K562 (cell line): ENCODE measurements at places on chromosomes 1 and 21.

GRCh38 chr1:155120253-155120652, 7.4 kb upstream of the EFNA1 start:
- peak; percentile 56 for DNase-seq

DNA sequence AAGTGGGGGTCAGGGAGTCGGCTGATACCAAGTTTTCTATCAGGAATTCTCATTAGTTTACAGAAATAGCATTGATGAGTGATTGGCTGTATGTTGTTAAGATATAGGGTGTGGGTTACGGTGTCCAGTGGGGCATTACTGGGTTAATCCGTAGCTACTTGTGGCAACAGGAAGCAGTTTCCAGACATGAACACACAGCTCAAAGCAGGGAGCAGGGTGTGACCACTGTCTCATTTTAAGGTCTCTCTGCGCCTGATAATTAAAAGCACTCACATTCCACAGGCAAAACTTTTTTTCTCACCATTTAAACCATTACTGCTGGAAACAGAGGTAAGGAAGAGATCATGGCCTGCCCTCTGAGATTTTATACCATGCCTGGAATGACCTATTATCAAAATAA, 114.9 kb downstream of the SIK1 start:
- no peak for DNase-seq

DNA sequence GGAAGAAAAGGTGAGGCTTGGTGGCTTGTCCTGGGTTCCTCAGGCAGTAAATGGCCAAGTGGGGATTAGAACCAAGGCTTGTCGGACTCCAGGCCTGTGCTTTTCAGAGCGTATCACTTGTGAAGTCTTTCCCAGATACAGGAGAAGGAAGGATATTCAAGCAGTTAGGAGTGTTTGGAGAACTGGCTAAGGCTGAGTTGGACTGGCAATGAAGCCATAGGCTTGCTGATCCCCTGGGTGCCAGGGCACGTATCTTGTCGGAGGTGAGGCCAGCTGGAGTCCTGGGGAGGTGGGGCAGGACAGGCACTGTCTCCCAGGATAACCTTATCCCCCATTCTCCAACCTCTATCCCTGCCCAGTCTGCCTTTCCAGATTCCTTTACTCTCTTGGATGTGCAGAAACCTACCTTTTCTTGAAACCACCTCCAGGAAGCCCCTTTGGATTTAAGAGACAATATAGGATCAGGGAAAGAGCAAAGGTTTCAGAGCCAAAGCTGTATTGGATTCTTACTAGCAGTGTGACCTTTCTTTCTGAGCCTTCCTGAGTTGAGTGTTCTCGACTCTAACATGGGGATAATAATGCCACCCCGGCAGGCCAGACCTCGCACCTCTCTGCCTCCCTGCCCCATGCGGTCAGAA, 18.2 kb downstream of the WNT4 start:
- DNase-seq, result no peak

DNA sequence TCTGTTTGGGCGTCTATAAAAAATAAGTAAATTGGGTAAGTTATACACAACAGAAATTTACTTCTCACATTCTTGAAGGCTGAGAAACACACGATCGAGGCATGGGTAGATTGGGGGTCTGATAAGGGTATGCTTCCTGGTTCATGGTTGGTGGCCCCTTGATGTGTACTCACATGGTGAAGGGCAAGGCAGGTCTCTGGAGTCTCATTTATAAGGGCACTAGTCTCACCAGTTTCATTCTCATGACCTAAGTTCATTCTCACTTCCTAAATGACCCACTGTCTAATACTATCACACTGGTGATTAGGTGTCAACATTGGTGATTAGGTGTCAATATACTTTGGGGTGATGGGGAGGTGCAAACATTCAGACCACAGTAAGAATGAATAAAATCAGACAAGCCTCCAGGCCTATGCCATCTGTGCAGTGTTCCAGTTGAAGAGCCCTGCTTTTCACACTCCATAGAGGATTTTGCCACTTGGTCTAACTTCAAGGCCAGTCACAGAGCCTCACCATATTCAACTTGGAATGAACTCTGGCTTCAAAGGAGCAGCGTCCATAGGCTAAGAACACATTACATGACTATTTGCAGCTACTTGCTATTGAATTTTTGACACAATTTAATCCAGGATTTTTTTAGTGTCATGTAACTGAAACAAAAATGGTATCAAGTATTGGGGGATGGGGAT, 2.5 kb upstream of the GBP4 start:
- DNase-seq, result no peak

- DNase-seq, result no peak
These were observed 1.4 kb downstream of the MACF1 start for GRCh38 chr1:39205781-39206464.

- DNase-seq, result no peak
These were observed 15.9 kb upstream of the NUAK2 start for GRCh38 chr1:205337481-205337880.

DNA sequence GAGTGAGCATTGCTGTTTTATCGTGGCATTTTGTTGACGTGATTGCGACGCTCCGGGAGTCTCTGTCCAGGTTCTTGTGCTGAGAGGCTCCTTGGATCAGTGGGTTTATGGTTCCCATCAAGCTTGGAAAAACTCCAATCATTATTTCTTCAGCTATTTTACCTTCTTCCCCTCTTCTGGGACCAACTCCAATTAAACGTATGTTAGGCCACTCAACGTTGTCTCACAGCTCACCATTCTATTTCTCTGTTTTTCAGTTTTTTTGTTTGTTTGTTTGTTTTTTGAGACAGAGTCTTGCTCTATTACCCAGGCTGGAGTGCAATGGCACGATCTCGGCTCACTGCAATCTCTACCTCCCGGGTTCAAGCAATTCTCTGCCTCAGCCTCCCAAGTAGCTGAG, 8.0 kb downstream of the HES4 start:
- DNase-seq, result no peak

GRCh38 chr1:33327587-33328325, 6.9 kb upstream of the A3GALT2 start:
- DNase-seq, result no peak

- no peak for DNase-seq
These were observed 458 bp upstream of the KRTAP10-4 start for GRCh38 chr21:44572959-44573583.

DNA sequence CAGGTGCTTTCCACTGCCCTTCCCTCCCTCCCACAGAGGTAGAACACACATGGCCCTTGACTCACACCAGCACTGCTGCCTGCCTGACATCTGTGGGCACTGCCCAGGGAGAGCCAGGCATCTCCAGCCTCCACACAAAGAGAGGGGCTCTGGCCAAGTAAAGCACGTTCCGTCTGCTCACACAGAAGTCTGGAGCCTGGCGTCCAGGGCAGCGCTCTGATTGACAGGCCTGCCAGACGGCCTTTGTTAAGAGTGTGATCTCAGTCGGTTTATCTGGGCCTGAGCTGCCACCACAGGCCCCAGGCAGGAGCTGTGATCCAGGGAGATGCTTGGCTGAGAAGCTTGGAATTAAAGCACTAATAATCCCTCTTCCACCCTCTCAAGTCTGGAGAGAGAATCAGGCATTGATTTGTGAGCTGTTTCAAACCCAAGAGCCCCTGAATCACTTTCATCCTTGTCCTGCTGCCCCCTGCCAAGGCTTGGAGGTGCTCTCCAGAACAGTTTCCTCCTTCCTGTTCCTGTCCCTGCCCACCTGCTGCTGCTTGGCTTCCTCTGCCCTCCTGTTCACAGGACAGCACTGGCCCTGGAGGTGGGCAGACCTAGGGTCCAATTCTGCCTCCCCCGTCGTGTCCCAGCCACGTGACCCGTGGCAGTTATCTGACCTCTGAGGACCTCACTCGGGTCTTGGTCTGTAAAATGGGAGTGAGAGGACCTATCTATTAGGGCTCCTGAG, 3.7 kb downstream of the DMRTB1 start:
- DNase-seq, result no peak

- DNase-seq, result no peak
These were observed 5.2 kb downstream of the OLIG1 start for GRCh38 chr21:33075128-33075527.

- DNase-seq, result no peak
These were observed 28.3 kb downstream of the TMPRSS2 start for GRCh38 chr21:41479686-41480085.

DNA sequence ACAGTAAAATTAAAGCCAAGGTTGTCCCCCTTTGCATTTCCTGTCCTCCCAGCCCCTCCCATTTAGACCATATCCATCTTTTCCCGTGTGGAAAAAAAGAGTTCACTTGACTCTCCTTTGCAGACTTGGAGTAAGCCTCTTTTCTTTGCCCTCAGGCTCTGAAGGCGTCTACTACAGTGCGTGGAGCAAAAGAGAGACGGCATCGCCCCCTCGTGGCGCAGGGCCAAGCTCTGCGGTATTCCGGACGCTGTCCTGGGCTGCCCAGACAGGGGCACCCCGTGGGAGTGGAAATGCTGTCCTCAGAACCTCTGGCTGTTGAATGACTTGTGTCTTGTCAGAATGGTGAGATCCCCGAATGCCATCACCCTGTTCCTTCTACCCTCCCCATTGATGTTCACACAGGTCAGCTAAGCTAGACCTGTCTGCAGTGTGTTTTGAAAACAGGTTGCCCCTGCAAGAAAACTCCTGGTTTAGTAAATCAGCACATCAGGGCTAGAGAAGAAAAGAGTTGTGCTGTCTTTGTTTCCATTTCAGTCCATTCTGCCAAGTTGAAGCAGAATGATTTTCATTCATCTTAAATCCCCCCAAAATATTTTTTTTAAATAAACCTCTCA, 12.3 kb upstream of the GJA8 start:
- peak; percentile 64 for DNase-seq

GRCh38 chr1:222048094-222048595, 306.3 kb upstream of the DUSP10 start:
- no peak for DNase-seq

DNA sequence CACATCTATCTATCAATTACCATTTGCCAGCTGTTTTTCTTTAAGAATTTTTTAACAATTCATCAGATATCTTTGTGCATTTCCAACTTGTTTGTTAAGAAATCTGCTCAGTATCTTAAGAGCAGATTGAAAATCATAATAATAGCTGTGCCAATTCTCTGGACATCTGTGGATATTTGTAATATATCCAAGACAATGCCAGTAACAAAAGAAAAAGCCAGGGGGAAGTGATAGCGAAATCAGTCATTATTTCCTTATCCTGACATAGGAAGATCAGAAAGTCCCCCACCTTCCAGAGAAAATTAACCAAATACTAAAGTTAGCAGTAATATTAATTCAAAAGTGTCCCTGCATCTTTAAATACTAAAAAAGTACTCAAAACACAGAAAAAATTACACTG, 217.1 kb downstream of the RERE start:
- DNase-seq, result no peak

DNA sequence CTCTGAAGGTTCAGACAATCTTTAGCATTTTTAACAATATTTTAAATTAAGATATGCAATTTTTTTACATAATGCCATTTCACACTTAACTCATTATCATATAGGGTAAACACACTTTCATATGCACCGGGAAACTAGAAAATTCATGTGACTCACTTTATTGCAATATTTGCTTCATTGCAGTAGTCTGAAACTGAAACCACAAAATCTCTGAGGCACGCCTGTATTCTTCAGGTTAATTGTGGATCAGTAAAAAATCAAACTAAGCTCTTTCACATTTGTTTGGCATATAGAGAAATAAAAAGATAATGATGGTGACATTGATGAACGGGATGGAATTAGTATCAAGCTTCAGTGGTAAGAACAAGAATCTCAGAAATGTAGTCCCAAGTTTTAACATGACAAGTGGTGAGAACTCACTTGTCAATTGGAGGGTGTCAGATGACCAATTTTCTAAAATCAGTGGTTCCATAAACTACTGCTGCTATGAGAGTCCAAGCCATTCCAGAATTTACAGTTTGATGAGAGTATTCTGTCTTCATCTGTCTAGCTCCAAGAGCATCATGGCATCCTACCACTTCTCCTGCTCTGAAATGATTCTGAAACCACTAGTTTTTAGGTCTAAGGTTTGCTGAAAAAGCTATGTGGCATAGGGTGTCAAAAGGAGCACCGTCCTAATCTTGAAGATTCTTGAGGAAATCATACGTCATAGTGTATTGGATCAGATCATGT, 281.0 kb downstream of the PTPRC start:
- no peak for DNase-seq

DNA sequence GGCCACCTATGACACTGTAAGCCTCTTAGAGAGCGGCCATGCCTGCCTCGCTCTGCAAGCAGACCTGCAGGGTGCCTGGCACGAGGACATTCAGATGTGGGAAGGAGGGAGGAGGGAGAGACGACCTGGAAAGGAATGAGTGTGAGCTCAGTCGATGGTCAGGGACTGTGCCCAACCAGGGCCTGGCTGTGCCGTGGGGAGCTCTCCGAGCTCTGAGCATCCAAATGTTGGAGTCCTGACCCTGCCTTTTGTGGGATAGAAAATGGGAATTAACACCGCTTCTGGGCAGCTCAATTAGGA, 7.3 kb downstream of the CSTB start:
- DNase-seq, result no peak

GRCh38 chr1:101260556-101261350, 23.9 kb downstream of the S1PR1 start:
- DNase-seq, result no peak

GRCh38 chr1:248015803-248016202, 2.3 kb downstream of the OR2L5 start:
- no peak for DNase-seq

- no peak for DNase-seq
These were observed 52.8 kb downstream of the TENT5C start for GRCh38 chr1:117658676-117659075.

GRCh38 chr1:60911966-60912697, 170.2 kb upstream of the NFIA start:
- DNase-seq, result no peak

- no peak for DNase-seq
These were observed 105.2 kb downstream of the NFIA start for GRCh38 chr1:61187352-61188086.

GRCh38 chr1:232223183-232223708, 406.7 kb downstream of the SIPA1L2 start:
- DNase-seq, result no peak

- no peak for DNase-seq
These were observed 6.1 kb downstream of the CD101 start for GRCh38 chr1:117007719-117008013.

DNA sequence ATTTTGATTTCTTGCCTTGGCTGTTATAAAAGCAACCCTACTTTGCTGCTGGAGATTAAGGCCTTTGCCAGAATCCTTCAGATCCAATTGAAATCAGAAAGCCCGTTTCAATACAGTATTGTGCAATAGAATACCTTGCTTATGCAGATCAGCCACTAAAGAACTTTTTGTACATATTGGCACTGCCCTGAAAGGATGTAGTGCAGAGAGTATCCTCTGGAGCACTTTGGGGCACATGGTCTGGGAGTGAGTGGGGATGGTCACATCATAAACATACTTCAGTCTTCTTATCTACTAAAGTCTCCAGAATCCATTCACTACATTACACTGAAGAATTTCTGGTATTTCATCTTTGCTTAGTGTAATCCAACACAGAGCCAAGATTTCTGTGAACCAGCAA, 189.0 kb downstream of the CENPF start:
- no peak for DNase-seq

DNA sequence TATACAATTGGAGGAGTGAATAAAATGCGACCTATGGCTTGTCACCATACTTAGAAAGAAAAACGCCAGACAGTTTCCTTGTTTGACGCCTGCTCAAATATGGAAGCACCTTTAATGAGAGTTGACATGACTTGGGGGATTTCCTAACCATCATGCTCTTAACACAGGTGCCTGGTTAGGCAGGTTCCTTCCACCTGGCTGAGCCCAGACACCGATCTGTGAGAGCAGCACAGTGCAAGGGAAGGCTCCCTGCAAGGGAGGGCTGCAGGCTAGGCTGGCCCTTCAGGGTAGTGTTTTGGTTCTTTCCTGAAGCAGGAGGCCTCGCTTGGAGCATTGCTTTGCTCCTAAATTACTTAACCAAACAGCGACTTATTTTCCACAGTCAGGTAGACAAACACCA, 24.6 kb upstream of the KLHDC8A start:
- DNase-seq, result no peak

- peak; percentile 93 for DNase-seq
These were observed 60.3 kb downstream of the GALNT2 start for GRCh38 chr1:230127105-230128054.
